Thyroid gland (tissue), 4 donors: ENCODE measurements at places on chromosomes 5 and 9.
A peak's percentile ranks its signal among the peaks of the same experiment; 100 is the strongest.

- DNase-seq, result no peak
Observed at GRCh38 chr9:30757723-30758122, 1626.7 kb upstream of the ACO1 start.

DNA sequence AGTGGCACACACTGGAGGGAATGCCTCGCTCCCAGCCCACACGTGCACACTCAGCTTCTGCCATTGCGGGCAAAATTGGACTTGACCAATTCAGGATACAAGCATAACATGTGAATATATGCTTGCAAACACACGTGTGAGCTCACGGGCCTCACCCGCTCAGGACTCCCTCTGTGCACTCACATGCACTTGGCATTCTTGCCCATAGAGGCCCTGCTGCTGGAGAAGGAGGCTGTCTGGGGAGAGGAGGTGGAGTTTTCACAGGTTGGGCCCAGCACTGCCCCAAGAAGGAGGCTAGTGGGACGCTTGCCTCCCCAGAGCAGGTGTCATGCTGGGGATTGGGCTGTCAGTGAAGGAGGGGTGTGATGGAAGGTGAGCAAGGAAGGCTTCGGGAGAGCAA lies 1.7 kb downstream of the MYMK start:
- DNase-seq, result no peak

GRCh38 chr5:172395483-172395882 lies 58.8 kb downstream of the SH3PXD2B start:
- no peak for DNase-seq

DNA sequence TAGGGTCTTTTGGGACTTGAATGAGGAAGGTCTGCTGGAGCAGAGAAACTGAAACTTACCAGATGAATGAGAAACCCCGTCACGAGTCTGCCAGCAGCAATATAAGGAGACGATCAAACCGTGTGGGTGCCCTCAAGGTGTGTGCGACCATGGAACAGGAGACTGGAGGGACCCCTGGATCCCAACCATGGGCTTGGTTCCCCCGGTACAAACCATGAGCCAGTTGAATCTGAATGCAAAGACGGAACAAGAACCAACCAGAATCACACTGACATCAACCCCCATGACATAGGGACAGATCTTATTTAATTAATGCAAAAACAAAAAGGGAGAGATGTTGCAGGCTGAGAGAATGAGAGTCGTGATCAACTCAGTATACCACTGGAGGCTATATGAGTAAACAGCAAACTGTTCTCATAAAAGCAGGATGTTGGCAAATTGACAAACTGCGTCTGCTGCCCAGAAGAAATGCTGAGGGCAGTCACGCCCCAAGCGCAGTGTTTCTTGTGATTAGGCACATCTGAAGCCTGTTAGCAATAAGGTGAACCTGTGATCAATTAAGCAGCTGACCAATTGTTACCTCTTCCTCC lies 475.5 kb upstream of the ACO1 start:
- no peak for DNase-seq

- peak; percentile 96 for DNase-seq
Observed at GRCh38 chr9:121598167-121598964, 53.1 kb upstream of the DAB2IP start.

DNA sequence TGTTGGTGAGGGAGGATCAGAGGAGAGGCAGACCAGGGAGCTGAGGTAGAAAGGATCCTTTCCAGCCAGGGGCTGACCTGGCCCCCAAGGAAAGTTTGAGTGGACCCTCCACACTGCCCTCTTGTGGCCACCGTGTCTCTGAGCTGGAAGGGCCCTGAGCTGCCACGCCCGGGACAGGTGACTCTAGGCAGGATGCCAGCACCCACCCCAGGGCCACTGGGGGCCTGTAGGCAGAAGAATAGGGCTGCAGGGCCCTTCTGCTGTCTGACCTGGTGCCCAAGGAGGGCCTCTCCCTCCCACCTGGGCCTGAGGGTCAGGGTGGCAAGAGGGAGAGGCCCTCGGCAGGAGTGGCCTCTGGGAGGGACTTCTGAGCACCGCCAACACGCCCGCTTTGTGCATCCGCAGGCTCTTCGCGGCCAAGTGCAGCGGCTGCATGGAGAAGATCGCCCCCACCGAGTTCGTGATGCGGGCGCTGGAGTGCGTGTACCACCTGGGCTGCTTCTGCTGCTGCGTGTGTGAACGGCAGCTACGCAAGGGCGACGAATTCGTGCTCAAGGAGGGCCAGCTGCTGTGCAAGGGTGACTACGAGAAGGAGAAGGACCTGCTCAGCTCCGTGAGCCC lies 76.8 kb downstream of the LMX1B start:
- peak; percentile 54 for DNase-seq

DNA sequence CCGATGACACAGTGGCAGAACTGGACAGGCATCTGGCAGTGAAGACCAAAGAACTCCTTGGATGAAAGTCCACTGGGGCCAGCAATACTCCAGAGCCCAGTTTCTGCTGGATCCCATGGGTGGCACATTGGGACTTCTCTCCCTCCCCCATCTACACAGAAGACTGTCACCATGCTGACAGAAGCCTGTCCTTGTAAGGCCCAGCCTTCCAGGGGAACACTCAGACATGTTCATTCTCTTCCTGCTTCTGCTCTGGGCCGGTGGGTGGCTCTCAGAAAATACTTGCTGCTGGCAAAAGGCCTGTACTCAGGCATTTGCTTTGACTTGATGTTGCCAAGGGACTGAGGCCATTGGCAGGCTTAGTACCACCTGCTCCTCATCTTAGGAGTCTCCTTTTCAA lies 48.3 kb upstream of the PTGS1 start:
- no peak for DNase-seq

GRCh38 chr9:135604437-135605237 lies 34.7 kb downstream of the GLT6D1 start:
- no peak for DNase-seq

DNA sequence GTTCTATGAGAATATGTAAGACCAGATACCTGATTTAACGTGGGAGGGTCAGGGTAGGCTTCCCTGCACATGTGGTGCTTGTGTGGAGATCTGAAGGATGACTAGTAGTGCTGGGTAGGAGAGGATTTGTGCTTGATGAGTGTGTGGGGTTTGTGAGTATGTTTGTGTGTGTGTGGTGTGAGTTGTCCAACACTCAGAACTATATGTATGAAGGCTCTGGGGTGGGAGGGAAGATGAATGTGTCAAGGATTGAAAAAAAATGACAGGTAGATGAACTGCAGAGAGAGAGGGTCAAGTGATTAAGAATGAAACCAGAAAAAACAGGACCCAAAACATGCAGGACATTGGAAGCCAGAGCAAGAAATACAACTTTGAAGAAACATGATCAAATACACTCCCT lies 154.6 kb upstream of the NR3C1 start:
- no peak for DNase-seq

DNA sequence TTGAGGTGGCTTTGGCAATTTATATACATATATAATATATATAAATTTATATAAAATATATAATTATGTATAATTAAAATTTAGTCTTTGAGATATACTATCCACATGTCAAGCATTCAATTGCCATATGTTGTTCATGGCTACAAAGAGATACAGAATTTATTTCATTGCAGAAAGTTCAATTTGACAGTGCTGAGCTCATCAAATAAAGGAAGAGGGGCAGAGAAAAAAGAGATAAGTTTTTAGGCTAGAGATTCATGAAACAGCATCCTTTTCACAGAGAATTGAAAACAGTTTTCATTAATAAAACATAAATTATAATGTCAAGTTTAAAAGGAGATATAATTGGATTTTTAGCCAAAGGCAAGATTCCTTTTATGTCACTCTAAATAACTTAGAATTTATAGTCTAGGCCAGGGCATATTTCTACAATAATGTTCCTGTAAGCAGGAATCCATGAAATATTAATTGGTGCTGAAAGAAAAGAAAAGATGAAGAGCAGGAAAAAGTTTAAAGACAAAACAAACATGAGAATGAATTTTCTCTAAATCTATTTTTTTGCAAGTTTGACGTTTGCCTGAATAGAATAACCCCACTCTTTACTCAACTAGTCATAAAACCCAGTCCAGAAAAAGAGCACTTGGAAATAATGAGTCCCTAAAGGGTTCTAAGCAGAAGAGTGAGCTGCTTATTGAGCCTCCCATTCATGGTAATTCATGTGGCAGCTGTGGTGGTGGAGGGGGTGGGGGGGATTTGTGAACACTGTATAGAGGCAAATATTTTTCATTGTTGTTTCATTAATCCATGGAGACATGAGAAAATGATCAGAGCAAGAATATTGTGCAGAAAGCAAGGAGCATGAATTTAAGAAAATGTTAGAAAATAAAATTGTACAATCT lies 1279.5 kb downstream of the CDH12 start:
- DNase-seq, result no peak

DNA sequence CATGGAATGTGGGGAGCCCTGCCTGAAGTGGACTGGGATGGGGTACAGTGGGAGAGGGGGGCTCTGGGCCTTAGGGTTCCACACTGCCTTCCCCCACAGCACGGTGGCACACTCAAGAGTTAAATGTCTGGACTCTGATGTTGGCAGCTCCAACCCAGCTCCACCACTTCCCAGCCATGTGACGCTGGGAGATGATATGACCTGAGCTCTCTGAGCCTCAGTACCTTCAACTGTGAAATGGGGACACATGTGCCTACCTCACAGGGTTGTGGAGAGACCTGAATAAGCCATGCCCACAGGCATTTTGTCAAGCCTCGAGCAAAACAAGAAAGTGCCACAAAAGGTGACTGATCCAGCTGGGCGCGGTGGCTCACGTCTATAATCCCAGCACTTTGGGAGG lies 3.4 kb upstream of the PDGFRB start:
- no peak for DNase-seq

DNA sequence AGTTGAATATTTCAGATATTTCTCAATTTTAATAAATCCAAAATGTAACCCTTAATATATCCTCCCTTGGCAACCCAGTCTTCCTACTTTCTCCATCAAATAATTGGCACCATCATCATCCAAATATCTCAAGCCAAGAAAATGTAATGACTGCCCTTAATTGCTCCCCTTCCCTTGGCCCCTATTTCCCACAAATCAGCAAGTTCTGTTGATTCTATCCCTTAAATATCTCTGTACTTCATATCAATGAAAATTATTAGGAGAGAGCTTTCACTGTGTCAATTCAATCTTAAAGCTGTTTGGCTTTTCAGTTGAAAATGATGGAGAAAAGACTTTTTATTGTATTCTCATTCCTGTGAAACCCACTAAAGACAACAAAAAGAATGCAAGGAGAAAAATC lies 349.8 kb downstream of the HINT1 start:
- DNase-seq, result no peak

DNA sequence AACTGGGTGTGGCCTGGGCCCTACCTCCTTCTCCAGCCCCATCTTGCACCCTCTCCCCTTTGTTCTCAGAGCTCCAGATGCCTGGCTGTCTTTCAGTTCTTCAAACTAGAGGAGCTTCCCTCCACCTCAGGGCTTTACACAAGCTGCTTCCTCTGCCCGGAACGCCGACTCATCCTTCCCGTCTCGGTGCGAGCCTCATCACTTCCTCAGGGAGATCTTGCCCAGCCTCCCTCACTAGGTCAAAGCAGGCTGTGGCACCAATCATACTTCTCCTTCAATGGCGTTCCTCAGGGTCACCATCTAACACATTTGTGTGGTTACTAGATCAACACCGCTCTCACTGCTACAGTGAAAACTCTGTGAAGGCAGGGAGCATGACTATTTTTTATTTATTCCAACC lies 56.2 kb upstream of the ZSWIM6 start:
- no peak for DNase-seq

DNA sequence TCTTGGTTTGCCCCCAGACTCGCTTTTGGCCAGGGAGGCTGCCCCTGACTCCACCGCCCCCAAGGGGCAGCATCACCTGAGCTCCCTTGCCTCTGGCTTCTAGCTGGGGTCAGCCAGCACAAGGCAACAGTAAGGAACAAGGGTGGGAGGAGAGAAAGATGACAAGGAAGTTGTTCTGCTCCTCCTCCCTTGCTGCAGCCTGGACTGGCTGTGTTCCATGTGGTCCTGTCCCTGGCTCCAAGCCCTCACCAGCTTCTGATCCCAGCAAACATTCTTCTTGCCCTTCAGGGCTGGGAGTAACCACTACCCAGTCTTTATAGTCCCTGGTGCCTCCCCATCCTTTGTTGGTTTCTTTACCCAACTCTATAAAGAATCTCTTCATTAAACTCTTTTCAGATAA lies 100.3 kb upstream of the SPIN1 start:
- no peak for DNase-seq

DNA sequence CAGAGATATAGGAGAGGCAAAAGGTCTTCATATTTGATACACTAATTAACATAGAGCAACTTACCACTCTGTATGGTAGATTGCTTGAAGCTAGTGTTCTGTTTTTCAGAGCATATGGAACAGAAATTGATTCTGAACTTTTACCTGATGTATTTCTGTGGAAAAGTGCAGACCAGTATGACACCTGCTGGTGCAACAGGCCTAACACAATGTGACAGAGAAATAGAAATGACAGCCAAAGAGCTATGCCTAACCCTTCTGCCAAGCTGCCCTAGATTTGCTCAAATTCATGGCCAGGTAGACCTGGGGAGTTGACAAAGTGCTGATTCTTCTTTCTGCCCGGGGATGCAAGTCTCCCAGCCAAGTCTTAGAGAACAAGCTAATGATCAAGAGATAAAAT lies 65.4 kb upstream of the RNF180 start:
- DNase-seq, result no peak
